Fibroblast of villous mesenchyme (primary cell): ENCODE measurements at places on chromosomes 1 and 21. TPM values are rescaled to one million over a fixed set of nuclear protein-coding genes. Genes with fewer than 3 reads are reported as not detected.
A peak's percentile ranks its signal among the peaks of the same experiment; 100 is the strongest.

Gene TNFRSF9
- 0.32 and 0.43 TPM in 2 replicates for total RNA-seq

Gene RGSL1
- not detected in 2 replicates for total RNA-seq

Gene COL8A2
- total RNA-seq = 4.7 and 6.8 TPM in 2 replicates

Gene FTCD
- under 0.01 and 0.43 TPM in 2 replicates for total RNA-seq

GRCh38 chr1:167720965-167721616 lies 691 bp upstream of the MPZL1 start:
- peak; percentile 70 for DNase-seq

- DNase-seq = no peak
Measured at GRCh38 chr1:86205741-86206140, 49.2 kb upstream of the COL24A1 start.

- no peak for DNase-seq
Measured at GRCh38 chr1:236332092-236332758, 50.5 kb upstream of the ERO1B start.

DNA sequence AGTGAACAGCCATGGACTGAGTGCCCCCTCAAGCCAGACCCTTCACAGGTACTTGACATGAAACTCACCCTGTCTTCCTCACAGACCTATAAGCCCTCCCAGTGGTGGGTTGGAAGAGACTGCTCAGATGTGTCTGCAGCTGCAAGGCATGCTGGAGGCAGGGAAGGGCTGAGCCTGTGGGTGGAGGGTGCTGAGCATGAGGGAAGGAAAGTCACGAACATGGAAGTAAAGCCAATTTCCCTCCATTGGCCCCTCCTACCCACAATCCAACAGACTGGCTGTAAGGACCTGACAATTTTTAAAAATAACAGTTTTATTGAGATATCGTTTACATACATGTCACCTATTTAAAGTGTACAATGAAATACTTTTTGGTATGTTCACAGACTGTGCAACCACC lies 44.1 kb downstream of the RCSD1 start:
- DNase-seq = no peak

DNA sequence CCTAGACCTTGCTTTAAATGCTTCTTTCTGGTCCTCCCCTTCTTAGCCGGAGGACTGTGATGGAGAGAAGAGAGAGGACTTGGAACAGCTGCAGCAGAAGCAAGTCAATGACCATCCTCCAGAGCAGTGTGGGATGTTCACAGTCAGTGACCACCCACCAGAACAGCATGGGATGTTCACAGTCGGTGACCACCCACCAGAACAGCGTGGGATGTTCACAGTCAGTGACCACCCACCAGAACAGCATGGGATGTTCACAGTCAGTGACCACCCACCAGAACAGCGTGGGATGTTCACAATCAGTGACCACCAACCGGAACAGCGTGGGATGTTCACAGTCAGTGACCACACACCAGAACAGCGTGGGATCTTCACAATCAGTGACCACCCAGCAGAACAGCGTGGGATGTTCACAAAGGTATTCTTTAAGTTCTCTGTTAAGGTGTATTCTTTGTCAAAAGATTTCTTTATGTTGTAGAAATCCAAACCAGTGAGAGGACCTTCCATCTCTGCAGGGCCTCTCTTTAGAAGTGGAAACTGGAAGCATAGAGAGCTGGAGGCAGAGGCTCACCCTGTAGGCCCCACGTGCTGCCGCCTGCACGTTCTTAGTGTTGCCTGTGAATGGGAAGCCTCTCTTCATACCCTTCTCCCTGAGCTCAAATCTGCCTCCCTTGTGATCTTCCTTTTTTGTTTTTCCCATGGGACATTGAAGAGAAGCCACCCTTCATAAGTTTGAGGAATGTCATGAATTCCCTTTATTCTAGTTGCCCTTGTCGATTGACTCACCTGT lies 10.6 kb downstream of the PCNT start:
- no peak for DNase-seq

- DNase-seq = no peak
Measured at GRCh38 chr1:241582921-241583321, 50.7 kb downstream of the KMO start.

DNA sequence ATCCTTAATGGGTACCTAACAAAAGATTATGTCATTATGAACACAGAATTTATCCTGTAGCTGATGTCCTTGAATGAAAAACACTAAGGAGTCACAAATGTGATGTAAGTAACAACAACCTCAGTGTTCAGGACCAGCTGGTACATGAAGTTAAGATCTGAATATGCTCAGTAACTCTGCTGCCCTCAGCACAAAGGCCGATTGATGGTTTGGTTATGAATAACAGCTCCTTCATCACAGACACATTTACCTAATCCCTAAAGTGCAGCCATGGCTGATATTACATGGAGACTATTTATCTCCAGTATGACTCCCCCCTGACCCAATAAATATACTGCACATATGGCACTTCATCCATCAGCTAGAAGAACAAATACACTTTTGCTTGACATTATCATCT lies 75.2 kb downstream of the PLPPR5 start:
- no peak for DNase-seq

DNA sequence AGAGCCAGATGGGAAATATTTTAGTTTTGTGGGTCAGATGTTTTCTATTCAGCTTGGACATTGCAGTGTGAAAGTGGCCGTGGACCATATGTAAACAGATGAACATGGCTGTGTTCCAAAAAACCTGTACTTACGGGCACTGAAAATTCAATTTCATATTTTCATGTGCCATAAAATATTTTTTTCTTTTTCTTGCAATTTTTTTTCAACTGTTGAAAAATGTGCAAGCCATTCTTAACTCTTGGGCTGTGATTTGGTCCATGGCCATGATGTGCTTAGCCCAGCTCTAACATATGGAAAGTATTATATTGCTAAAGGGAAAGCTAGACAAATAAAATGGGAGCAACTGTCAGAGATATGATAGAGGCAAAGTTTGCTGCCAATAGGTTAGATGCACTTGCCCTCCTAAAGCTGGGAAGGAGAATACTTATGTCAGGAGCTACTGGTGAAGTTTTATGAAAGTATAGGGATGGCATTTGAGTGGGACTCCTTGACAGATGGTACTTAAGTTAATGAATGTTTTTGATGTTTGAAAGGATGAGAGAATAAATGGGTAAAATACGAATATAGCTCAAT lies 240.3 kb downstream of the RYR2 start:
- DNase-seq = no peak

GRCh38 chr1:71154429-71154828 lies 73.6 kb upstream of the ZRANB2 start:
- DNase-seq = no peak
